ENCODE measurements at places on chromosomes 2 and 18.

- no peak for DNase-seq
Observed at GRCh38 chr18:25701821-25702220, 349.9 kb upstream of the ZNF521 start.

DNA sequence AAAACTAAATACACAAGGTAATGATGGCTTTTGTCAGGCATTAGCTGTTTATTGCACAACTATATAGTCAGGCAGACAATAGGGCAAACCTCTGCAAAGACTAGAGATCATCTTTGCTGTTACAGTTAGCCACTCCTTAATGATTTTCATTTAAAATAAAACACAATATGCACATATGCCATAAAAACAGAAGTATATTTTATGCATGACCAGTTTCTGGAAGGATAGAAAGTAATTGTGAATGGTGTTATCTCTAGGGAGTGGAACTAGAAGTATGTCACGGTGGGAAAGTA lies 102.0 kb downstream of the CHN1 start:
- no peak for DNase-seq

- no peak for DNase-seq
Observed at GRCh38 chr2:159030674-159031380, 62.4 kb downstream of the TANC1 start.

- no peak for DNase-seq
Observed at GRCh38 chr2:154049561-154049960, 177.8 kb downstream of the GALNT13 start.

DNA sequence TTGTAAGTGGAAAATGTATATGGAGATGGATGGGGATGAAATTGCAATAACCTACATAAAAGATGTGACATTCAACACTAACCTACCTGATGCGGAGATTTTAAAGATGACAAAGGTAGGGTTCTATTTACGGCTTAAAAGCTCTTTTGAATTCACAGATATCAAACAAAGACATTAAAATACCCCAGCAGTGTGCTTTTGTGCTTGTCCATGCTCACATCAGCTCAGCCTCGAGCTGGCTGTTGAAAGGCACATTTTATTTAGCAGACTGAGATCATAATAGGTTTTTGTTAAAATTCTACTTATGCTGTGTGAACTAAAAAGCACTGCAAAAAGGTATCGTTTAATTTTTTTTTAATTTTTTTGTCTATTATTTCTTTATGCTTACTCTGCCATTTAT lies 96.0 kb upstream of the CDCA7 start:
- DNase-seq, result no peak

DNA sequence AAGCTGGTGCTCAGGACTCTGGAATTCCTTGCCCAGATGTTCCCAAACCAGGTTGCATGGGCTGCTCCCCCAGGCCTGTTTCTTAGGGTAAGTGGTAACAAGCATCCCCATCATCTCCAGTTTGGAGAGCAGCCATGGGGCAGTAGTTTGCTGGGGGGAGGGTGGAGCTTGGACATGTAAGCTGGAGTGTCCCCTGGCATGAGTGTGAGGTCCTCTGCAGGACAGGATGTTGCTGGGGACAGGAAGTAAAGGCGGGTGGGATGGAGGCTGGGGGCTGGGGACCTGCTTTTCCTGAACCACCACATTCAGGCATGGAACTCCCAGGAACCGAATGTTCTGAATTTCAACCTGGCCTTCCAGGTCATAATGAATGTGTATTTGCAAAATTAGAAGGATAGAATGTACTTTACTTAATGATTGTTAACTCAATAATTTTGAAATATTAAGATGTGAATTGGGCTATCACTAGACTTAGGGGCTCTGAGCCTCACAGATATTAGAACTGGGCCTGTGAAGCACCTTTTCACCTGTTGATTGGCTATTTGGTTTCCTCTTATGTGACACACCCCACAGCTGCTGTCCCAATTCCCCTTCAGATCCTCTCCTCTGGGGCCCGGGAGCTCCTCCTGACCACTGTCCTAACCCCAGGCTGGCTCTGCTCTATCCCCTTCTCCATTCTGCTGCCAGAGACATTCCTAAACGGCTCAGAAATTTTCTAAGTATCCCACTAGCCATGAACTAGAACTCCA lies 66.4 kb upstream of the EPAS1 start:
- DNase-seq, result no peak

- no peak for DNase-seq
Observed at GRCh38 chr2:202014318-202014717, 19.3 kb upstream of the FZD7 start.

- no peak for DNase-seq
Observed at GRCh38 chr18:61865466-61866175, 27.2 kb downstream of the RNF152 start.

DNA sequence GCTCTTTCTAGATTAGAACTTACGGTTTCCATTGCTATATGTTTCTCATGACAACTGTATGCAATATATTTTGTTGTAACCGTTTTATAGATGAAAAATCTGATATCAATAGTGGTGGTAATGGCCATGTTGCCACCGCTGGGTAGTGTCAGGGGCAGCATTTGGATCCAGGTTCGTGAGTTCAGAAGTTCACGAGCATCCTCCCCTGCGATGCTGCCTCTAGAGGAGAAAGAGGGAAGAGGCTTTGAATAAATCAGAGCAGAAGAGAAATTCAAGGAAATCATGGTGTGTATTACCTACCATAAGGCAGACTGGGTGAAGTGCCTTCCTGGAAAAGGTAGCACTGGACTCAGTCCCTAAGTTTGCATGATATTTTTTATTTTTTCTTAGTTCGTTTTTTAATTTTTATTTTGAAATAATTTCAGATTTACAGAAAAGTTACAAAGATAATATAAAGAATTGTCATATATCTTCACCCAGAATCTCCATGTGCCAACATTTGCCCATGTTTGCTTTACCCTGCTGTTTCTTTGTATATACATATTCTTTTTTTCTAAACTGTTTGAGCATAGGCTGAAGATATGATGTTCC lies 3.3 kb upstream of the ZBTB7C start:
- DNase-seq, result no peak

DNA sequence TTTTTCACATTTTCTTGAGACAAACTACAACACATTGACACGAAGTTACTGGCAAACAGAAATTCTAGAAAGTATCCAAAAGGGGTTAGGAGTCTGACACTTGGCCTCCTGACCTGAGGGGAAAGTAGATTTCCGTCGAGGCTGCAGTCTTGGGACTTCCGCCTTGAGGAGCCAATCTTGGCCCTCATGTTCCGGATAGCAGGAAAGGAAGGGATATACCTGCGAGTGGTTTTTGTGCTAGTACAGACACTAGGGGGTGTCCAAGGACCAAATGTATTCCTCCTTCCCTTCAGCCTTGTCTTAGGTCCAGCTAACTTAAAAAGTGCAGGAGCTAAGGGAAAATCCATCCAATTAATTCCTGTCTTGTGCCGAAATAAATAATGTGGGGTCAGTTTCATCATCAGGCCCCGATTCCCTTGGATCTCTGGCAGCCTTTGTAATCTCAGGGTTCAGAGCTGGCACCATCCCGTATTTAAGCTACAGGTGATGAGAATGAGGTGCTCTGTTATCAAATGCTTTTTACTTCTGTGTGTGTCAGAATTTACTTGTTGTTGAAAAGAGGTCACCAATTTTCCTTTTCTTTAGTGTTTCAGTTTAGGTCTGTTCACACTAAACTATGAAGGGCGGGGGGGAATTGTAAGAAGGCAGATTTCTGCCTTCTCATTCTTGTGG lies 330.2 kb upstream of the FANCL start:
- DNase-seq, result no peak

DNA sequence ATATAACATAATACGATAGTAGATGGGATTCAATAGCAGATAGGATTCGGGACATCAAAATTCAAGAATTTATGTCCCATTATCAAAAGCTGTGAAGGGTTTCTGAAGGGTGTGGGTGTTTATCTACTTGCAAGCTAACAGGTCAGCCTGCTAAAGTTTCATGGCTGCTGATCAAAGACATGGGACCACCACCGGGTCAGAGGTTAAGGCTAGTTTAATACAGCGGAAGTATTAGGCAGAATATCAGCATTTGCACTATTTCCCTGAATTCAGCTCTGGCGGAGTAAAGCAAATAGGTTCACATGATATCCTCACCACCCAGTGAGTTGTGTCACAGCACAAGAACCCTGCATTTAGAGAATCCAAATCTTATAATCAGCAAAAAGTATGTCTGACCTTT lies 82.5 kb downstream of the DSEL start:
- DNase-seq, result no peak

DNA sequence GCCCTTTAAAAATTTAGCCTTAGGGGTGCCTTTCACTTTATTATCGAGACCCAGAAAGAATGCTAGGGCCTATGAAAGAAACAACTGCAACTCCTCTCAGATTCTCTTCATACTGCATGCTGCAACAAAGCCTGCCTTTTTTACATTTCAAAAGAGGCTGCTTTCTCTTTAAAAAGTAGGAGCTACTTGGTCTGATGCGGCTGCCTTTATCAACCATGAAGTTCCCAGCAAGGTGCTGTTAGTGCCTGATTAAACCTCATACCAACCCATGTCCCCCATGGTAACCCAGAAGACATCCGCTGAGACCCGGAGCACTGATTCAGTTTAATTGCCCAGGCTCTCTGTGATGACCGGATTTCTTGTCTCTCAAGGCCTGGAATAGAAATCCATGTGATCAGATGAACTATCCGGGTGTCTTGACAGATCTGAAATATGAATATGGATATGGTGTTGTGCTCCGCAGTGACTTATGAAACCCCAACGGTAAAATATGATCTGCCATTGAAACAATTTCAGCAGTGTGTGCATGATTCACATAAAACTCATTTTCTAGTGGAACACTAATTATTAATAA lies 368.3 kb downstream of the ZNF521 start:
- no peak for DNase-seq

DNA sequence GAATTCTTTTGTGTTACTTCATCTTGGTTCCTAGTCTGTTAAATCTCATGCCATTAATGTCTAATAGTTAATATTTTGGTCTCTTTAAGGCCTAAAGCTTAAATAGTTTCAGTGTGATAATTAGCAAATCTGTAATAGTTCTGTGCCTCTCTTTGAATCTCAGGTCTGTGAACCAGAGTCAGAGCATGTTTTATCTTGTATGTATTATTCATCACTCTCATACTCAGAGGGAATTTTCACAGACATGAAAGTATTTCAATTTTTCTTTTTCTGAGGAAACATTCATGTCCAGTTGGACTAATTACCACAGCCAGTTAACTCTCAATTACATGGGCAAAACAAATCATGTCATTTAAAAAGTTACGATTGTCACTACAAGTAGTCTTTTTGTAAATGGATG lies 931.9 kb upstream of the SLC39A10 start:
- no peak for DNase-seq

- no peak for DNase-seq
Observed at GRCh38 chr18:44520981-44521667, 159.6 kb upstream of the SETBP1 start.

DNA sequence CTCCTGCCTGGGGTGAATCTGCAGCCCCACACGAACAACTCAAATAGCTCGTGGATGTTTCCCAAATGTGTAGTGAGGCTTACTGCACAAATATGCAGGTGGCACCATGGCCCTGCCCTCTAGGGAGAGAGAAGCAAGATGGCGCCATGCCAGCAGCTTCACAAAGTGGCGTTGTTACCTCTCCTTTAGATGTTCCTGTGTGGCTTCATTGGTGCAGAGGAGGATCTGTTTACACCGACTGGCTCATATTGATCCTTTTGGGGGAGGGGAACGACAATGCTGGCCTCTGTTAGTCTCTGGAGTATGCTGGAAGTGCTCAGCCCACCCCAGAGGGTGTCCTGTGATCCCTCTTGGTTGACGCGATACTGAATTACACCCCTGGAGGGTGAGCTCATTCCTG lies 99.5 kb upstream of the GATA6 start:
- DNase-seq, result no peak

- no peak for DNase-seq
Observed at GRCh38 chr2:18889565-18890332, 300.4 kb upstream of the NT5C1B start.

DNA sequence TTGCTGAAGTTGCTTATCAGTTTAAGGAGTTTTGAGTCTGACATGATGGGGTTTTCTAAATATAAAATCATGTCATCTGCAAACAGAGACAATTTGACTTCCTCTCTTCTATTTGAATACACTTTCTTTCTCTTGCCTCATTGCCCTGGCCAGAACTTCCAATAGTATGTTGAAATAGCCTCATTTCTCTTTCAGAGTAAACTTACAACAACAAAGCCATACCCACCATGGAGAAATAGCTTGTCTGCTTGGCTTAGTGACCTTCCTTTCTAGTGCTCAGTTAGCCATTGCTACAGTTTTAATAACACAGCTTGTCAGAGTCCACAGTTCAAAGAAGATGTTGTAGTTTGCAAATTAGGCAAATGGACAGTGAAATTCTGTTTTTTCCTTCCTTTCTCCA lies 228.0 kb downstream of the ETAA1 start:
- no peak for DNase-seq

GRCh38 chr18:79260510-79260909 lies 135.2 kb upstream of the NFATC1 start:
- DNase-seq, result no peak

- DNase-seq, result no peak
Observed at GRCh38 chr18:24386681-24387080, 10.9 kb downstream of the OSBPL1A start.

- no peak for DNase-seq
Observed at GRCh38 chr2:25483607-25484266, 142.0 kb upstream of the DNMT3A start.

DNA sequence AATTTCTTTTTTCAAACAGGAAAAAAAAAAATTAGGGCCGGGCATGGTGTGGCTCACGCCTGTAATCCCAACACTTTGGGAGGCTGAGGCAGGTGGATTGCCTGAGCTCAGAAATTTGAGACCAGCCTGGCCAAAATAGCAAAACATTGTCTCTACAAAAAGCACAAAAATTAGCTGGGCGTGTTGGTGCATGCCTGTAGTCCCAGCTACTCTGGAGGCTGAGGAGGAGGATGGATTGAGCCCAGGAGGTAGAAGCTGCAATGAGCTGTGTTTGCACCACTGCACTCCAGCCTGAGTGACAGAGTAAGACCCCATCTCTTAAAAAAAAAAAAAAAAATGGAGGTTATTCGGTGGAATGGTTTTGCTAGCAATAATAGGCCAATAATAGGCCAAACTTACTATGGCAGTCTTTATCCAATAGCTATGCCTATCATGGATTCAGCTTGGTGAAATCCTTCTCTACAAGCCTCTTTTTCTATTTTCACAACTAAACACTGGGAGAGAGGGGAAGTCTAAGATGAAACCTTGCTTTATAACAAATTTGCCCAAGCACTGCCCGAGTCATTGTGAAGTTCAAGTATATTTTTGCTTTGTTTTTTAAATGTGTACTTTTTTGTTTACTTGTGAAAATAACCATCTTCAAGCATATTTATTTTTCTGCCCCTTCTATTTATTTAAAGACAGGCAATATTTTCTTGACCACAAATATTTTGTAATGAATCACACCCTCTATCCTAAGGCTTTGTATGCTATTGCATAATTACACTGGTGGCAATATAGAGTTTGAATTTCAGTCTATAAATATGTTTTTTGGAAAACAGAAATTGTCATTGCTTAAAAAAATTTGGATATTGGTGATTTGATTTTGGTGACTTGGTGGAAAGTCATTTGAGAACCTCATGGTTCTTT lies 20.0 kb upstream of the KYNU start:
- DNase-seq, result no peak

Data from stimulated activated CD4-positive, alpha-beta T cell treated with anti-CD3 and anti-CD28 coated beads, TNF-alpha, amount 100 ng/mL, for 24 hours (primary cell).